Endothelial cell (in vitro differentiated cells): ENCODE measurements at places on chromosomes 5 and 9. TPM values are rescaled to one million over a fixed set of nuclear protein-coding genes. Genes with fewer than 3 reads are reported as not detected.

Gene LMX1B
- total RNA-seq = 0.26 TPM

Gene HTR1A
- not detected for total RNA-seq

Gene GALNT12
- total RNA-seq = 1.7 TPM

Gene FRMPD1
- total RNA-seq = 0.08 TPM

Gene ISL1
- total RNA-seq = 0.67 TPM

Gene COL15A1
- total RNA-seq = 24.0 TPM

Gene PIP5KL1
- 2.4 TPM for total RNA-seq

GRCh38 chr5:55030676-55031369 lies 6.8 kb downstream of the GZMK start:
- DNase-seq = no peak

GRCh38 chr9:12425878-12426864 lies 267.0 kb upstream of the TYRP1 start:
- no peak for DNase-seq

GRCh38 chr5:65479527-65479926 lies 2.2 kb downstream of the ADAMTS6 start:
- DNase-seq = no peak

- DNase-seq = no peak
These were observed 27.5 kb downstream of the SLC6A3 start for GRCh38 chr5:1417586-1418225.

DNA sequence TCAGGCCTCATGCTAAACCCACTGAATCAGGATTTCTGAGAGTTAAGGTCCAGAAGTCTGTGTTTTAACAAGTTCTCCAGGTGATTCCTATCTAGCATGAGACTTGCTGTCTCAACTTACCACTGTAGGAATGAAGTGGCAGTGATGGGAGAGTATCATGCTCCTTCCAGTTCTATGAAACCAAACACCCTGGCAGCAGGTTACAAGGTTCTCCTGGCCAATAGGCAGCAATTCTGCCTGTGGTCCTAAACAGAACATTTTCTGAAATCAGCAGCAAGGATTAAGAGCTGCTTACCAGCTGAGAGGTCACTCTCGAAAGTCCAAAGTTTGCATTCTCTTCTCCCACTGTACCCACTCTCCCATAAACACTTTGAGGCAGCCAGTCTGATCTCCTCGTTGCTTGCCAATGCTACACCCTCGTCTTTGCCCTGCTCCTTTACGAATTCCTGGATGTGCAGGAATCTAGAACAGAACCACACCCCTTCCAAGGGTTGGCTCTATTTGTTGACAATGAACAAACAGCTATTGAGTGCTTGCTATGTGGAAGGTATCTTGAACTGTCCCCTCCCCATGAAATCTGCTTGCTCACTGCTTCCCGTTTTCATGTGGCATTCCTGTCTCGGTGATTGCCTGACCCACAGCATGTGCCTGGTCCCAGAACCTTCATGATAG lies 100.5 kb downstream of the TMEM174 start:
- no peak for DNase-seq

- peak; percentile 29 for DNase-seq
These were observed 21.7 kb downstream of the F2RL2 start for GRCh38 chr5:76601470-76601869.

DNA sequence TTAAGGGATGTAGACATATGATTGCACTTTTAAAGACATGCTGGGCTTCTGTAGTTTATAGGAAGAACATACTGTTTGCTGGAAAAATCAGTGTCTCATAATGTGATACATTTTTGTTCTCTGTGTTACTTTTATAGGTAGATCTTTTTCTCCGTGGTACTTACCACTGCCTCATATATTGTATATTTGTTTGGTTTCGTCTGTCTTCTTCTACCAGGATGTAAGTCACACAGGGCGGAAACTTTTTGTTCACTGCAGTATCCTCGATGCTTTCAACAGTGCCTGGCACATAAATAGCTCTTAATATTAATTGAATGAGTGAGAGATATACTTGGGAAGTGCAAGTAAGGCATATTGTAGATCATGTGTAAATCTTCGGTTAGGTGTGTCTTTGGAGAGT lies 135.4 kb downstream of the GDNF start:
- DNase-seq = no peak

- no peak for DNase-seq
These were observed 231.2 kb downstream of the EBF1 start for GRCh38 chr5:158868546-158868945.

GRCh38 chr5:95020345-95020744 lies 264.5 kb downstream of the MCTP1 start:
- DNase-seq = no peak

DNA sequence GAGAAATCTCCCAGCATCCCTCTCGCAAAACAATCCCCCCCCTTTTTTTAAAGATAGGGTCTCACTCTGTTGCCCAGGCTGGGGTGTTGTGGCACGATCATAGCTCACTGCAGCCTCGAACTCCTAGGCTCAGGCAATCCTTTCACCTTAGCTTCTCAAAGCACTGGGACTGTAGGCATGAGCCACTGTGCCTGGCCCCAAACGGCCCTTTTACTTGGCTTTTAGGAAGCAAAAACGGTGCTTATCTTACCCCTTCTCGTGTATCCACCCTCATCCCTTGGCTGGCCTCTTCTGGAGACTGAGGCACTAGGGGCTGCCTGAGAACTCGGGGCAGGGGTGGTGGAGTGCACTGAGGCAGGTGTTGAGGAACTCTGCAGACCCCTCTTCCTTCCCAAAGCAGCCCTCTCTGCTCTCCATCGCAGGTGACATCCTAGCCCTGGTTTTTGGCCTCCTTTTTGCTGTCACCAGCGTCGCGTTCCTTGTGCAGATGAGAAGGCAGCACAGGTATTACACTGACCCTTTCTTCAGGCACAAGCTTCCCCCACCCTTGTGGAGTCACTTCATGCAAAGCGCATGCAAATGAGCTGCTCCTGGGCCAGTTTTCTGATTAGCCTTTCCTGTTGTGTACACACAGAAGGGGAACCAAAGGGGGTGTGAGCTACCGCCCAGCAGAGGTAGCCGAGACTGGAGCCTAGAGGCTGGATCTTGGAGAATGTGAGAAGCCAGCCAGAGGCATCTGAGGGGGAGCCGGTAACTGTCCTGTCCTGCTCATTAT lies 6.8 kb downstream of the CA9 start:
- no peak for DNase-seq

DNA sequence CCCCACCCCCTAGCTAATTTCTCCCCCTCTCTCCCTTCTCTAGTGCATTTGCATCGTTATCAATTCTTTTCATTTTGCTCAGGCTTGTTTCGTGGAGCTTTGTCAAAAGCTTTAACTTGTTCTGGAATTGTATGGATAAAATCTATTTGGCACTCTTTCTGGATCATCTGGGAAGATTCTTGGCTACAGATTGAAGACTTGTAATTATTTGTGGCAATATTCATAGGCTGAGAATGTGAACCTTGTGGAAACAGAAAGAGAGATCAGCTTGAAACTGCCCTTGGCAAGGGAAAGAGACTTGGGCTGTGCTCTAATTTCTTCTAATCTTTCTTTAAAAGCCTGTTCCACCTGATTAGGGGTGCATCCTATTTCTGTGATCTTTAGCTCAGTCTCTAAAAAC lies 340.6 kb upstream of the DAB2 start:
- no peak for DNase-seq

- DNase-seq = no peak
These were observed 118.8 kb upstream of the MTAP start for GRCh38 chr9:21683484-21684175.

DNA sequence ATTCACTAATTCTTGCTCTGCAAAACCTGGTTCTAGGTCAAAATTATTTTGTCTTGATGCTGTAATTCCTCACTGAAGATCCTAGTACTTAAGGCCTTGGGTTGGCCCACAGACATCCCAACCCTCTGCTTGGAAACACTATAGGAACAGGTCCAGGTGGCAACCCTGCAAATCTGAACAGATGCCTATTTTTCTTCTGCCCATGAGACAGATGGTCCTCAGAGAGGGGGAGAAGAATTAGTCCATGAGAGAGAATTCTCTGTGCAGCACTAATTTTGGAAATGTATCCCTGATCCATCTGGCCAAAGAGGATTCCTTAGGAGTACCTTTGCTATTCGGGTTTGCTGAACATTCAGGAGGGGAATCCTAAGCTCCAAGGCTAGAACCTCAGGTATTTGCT lies 156.3 kb downstream of the ELAVL2 start:
- DNase-seq = no peak

DNA sequence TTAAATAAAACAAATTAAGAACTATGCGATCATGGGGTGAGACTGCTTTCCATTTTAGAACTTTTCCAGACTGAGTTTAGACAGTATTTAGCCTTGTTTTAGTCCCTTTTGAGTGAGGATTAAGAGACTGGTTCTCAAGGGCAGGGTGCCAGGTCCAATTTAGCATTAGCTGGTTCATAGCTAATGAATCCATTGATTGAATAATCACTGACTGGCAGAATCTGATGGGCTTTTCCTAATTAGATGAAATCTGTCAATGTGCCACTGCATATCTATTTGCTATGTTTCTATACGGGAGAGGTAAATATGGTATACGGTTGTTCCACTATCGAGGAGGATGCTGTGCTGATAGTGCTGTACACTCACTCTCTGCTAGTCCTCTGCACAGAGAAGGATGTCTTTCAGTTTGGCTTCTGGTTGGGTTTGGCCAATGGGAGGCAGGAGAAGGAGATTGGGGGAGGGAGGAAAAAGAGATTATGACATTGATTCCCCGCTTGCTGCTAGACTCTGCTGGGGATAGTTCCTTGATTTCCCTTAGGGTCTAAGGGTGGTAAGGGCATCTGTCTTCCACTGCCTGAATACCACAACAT lies 496.6 kb downstream of the CTNND2 start:
- no peak for DNase-seq

- no peak for DNase-seq
These were observed 19.2 kb downstream of the KCTD16 start for GRCh38 chr5:144189800-144190429.

DNA sequence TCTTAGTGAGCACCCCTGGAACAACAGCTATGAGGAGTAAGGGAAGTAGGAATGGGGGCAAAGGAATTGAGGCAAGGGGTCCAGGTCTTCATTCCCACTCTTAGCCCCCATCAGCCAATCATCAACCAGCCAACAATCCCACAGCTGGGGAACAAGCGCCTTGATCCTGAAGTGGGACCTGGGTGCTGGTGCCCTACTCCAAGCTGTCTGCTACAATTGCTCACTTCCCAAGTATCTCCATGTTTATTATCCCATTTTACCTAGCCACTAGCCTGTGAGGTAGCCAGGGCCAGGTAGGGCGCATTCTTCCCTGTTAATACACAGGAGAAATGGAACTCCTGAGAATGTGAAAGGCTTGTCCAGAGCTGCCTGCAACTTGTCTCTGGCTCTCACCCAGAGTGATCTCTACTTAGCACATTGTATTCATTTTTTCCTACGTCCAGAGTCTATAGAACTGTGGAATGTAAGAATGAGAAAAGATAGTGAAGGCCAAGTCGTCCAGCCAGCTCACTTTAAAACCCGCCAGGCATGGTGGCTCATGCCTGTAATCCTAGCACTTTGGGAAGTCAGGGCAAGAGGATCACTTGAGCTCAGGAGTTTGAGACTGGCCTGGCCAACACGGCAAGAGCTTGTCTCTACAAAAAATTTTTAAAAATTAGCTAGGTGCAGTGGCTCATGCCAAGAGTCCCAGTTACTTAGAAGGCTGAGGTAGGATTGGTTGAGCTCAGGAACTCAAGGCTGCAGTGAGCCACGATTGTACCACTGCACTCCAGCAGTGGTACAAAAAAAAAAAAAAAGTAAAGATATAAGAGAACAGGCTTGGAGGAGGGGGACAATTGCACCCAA lies 6.2 kb upstream of the DNAJC18 start:
- DNase-seq = no peak

- DNase-seq = no peak
These were observed 35.8 kb upstream of the SPRY4 start for GRCh38 chr5:142360607-142361120.

DNA sequence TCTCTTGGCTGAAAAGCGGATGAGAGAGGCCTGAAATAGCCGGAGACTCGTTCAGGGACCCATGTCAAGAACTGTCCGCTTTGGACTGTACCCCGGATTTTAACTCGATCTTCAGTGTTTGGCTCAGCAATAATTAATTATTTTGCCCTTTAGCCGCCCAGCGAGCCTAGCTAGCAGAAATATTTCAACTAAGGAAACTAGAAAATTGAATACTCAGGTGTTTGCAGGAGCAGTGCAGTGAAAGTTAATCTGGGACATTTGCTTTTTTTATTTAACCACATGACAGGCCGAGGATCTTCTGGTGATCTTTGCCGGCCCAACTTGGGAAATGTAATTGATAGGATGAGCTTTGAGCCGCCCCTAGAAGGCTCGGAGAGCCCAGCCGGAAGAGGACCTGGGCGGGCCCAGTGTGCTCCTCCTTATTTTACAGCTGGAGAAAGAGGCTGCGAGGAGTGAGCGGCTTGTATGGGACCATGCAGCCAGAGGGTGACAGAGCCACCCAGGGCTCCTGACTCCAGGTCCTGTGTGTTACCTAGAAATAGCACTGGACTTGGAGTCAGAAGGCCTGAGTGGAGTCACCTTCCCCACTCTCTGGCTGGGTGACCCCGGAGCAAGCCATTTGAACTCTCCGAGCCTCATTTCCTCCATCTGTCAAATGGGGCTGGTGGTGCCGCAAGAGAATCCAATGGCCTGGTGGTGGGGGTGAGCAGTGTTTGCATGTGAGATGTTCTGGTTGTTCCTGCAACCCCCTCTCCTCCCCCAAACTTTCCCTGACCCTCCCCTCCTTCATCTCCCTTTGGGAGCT lies 2.4 kb downstream of the PPARGC1B start:
- DNase-seq = no peak

GRCh38 chr9:128911529-128912035 lies 9.2 kb upstream of the PHYHD1 start:
- peak; percentile 47 for DNase-seq

- DNase-seq = no peak
These were observed 877.0 kb downstream of the NR2F1-AS1 start for GRCh38 chr5:92703976-92704375.

DNA sequence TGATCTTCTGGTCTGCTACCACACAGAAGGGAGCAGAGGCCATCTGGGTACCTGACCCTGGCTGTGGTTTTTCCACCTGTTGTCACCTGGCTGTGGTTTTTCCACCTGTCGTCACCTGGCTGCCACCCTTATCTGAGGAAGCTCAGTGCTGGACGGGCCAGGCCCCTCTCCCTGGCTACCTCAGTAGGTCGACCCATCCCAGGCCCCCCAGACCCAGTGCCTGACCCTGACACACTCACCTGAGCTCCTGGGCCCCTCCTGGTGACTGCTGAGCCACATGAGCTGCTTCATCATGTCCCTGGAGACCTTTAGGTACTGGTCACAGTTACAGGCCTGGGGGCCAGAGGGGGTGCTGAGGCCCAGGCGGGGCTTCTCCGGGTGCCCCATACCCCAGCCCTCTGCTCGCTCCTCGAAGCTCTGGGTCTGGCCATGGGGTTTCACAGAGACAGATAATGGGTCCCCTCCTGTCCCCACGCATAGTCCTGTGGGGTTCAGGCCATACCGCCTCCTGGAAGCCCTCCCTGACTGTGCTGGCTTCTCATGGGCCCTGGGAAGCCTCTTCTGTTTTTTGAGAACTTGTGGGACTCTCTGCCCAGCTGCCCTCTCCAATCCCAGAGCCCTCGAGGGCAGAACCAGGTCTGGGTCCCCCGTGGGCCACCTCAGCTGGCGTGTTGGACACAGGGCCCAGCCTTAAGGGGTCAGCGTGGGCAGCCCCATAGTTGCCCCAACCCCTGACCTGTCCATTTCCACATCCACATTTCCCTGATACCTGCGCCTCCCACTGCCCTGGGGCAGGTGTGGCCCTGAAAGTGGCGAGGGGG lies 7.5 kb upstream of the NRARP start:
- no peak for DNase-seq
